ENCODE measurements at places on chromosomes 16 and 17.

GRCh38 chr17:6163612-6164333 is 93.6 kb downstream of the WSCD1 start:
- no peak for DNase-seq

GRCh38 chr16:521381-522210 is 5.9 kb upstream of the CAPN15 start:
- DNase-seq: no peak

DNA sequence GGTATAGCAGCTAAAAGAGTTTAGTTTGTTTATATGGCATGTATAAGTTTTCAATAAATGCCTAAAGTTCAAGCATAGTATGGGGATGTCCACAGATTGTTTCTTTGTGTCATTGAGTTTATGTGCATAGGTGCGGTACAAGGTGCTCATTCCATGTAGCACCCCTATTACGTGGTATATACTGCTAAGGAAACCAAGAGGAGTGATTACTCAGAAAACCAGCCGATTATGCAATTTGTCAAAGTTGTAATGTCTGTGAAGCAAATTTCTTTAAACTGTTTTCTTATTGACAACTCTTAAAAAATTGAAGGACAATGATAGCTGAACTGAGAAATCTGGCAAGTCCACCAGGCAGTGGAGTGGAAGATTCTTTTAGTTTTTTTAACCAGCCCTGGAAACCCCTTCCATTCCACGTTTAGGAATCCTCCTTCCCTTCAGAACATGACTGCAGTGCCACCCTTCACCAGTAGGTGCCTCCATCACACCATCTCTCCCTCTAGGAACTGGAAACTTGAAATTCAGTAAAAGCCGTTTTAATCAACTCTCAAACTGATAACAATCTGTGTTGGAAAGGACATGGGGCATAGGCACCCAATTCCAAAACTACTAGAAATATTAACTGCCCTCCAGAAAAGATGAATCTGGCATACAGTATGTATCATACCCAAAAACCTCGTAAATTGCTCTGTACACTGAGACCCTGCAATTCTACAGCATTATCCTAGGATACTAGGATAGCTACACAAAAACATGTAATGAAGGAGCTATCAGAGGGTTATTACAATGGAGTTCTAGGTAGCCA is 43.5 kb downstream of the REXO5 start:
- no peak for DNase-seq

- no peak for DNase-seq
These were observed 52.1 kb downstream of the KLHDC4 start for GRCh38 chr16:87713451-87714229.

DNA sequence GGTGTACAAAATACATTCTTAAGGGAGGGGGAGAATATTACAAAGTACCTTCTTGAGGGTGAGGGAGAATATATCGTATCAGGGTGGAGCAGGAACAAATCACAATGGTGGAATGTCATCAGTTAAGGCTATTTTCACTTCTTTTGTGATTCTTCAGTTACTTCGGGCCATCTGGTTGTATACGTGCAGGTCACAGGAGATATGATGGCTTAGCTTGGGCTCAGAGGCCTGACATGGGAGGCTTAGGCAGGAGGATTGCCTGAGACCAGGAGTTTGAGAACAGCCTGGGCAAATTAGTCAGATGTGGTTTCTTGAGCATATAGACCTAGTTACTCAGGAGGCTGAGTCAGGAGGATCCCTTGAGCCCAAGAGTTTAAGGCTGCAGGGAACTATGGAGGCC is 13.1 kb downstream of the ODAD4 start:
- no peak for DNase-seq

DNA sequence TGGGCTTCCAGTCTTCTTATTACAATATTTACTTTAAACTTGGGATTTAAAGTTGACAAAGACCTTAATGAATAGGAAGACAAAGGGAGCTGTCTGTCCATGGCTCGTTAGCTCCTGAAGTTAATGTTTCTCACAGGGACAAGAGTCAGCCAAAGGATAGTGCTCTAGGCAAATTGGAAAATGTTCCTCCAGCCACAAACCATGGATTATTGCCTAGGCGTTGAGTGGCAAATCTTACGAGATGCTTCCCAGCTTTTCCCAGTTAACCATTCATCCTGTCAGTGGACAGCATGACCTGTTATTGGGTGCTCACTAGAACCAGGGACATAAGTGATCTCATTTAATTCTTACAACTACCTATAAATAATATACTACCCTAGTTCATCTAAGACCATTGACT is 3.6 kb downstream of the TEX2 start:
- no peak for DNase-seq

DNA sequence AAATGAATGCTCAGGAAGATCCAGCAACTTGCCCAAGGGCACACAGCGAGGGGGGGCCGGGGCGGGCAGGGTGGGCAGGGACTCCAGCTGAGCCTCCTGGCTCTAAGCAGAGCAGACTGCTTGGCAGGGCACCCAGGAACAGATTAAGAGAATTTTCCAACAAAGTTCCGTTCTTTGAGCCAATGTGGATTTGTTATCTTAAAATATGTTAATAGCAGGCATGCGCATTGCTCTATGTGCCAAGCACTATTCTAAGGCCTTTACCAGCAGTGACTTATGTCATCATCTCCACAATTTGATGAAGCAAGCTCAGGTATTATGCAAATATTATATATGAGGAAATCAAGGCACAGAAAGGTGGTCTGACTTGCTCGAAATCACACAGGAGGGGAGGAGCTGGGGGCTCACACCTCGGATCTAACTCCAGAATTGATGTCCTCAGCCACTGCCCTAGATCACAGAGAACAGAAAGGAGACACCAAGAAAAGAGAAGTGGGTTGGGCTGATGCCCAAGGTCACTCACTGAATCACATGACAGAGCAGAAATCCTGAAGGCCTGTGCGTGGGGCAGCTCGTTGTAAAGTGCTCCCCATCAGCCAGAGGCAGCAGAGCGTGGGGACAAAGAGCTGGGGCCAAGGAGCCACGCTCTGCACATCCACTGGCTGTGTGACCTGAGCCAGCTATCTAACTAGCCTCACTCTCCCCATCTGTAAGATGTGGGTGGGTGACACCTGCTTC is 23.2 kb upstream of the MEAK7 start:
- peak; percentile 22 for DNase-seq

GRCh38 chr16:83797013-83797412 is 10.8 kb upstream of the HSBP1 start:
- no peak for DNase-seq

DNA sequence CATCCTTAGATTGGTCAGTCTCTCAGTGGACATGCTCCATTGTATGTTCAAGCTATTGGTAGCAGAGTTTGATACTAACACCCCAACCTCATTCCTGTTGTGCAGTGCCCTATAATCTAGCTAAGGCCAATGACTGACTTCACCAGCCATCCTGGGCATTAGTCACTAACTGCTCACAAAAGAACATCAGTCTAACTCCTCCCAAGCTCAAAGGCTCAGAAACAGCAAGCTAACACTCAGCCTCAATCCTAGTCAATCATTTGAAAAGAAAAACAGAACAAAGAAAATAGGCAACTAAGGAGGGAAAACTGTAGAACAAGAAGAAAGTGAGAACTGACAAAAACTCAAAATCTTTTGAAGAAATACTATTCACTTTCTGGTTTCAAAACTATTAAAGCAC is 199.1 kb upstream of the C17orf78 start:
- no peak for DNase-seq

DNA sequence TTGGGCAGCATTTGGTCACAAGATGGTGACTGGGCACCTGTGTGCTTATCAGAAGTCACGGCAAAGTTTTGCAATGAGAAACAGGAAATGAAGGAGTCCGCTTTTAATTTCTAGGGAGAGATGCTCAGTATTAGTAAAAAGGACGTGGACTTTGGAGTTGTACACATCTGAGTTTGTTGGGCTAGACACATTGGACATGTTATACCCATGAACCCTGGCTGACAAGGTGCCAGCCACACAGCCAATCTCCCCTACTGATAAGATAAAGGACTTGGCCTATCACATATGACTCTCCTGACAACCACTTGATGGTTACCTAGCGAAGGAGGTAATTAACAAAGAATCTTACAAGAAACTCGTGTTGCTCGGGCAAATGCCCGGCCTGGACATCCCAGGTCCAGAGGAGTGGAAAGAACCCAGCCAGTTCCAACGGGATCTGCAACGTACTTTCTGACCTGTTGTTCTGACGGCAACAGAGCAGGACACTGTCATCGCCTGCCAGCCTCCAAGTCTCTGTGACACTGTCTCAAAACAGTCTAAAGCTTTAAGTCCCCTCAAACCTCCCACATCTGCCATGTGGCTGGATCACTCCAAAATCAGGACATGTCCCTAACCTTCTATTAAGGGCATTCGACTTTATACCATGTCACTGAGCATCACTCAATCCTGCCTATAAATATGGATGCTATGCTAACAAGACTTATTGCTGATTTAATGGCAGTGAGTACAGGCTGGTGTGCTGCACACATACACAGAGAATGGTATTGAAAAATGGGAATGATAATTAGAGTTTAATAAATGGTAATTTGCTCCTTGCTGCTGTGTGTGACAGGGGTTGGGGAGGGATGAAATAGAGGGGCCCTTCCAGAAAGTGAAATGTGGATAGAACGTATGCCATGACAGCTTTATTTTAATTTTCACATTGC is 47.6 kb upstream of the LYRM9 start:
- DNase-seq: no peak

- no peak for DNase-seq
These were observed 16.3 kb upstream of the RNF222 start for GRCh38 chr17:8413938-8414337.

- DNase-seq: no peak
These were observed 63.2 kb upstream of the MARCHF10 start for GRCh38 chr17:62871291-62871690.

DNA sequence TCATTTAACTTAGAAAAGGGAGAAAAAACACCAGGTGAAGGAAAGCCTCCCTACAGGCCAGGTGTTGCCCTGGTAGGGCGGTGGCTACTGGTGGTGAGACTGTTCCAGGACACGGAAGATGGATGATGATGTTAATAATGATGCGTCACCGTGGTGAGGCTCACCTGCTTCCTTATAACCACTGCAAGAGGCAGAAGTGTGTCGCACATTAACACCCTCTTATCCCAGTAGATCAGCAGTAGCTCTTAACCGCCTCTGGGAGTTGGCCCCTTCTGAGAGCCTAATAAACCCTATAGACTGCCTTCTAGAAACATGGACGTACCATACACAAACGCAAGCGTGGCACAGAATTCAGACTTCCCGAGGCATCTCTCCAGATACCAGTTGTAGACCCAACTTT is 7.8 kb downstream of the BFAR start:
- DNase-seq: no peak

DNA sequence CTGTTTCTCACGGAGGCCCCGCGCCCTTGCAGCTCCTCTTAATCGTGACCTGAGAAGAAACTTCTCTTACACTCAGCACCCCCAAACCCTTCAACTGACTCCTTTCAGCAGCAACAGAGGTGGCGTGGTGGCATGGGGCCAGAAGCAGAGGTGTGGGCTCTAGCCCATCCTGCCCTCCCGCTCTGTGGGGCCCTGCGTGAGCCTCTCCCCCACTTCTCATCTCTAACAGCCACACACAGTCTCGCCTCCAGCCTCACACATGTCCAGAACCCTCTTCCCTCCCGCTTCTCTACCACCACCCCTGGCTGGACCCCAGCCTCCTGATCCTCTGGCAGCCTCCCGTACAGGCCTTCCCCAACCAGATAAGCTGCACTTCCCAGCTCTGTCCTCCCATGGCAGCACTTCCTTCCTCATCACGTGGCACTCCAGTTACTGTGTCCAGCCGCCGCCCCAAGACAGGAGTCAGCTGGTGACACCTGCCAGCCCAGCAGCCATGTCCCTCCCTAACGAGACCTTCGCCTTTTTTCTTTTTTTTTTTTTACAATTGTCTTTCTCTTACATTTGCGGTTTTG is 30.5 kb downstream of the NSMCE1 start:
- no peak for DNase-seq

GRCh38 chr17:33873201-33873617 is 381.9 kb upstream of the CCL2 start:
- DNase-seq: no peak

- DNase-seq: no peak
These were observed 147.0 kb downstream of the SHISA6 start for GRCh38 chr17:11388054-11388453.

- DNase-seq: no peak
These were observed 3.1 kb downstream of the GAA start for GRCh38 chr17:80104321-80104955.

DNA sequence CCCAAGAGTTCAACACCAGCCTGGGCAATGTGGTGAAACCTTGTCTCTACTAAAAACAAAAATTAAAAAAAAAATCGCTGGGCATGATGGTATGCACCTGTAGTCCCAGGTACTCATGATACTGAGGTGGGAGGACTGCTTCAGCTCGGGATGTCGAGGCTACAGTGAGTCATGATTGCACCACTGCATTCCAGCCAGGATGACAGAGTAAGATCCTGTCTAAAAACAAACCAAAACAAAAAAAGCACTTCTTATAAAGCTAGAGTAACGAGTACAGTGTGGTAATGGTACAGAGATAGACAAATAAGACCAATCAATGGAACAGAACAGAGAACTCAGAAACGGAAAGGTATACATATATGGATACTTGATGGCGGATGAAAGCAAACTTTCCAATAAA is 4.4 kb downstream of the NSMCE1 start:
- no peak for DNase-seq

DNA sequence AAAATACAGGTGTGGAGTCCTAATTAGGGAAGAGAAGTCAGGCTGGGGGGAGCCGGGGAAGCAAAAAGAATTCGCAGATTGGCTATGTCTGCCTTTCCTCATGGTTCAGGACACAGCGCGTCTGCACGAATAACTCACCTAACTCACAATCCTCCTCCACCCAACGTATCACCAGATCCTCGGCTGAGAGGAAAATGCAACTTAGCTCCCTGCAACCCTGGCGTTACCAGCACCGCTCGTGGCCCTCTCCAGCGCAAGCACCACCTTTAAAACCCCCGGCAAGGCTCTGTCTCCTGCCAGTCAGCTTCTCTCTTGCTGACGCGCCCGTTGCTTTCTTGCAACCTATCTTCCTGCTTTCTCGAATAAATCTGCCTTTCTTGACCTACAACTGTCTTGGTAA is 49.8 kb upstream of the METRNL start:
- no peak for DNase-seq

DNA sequence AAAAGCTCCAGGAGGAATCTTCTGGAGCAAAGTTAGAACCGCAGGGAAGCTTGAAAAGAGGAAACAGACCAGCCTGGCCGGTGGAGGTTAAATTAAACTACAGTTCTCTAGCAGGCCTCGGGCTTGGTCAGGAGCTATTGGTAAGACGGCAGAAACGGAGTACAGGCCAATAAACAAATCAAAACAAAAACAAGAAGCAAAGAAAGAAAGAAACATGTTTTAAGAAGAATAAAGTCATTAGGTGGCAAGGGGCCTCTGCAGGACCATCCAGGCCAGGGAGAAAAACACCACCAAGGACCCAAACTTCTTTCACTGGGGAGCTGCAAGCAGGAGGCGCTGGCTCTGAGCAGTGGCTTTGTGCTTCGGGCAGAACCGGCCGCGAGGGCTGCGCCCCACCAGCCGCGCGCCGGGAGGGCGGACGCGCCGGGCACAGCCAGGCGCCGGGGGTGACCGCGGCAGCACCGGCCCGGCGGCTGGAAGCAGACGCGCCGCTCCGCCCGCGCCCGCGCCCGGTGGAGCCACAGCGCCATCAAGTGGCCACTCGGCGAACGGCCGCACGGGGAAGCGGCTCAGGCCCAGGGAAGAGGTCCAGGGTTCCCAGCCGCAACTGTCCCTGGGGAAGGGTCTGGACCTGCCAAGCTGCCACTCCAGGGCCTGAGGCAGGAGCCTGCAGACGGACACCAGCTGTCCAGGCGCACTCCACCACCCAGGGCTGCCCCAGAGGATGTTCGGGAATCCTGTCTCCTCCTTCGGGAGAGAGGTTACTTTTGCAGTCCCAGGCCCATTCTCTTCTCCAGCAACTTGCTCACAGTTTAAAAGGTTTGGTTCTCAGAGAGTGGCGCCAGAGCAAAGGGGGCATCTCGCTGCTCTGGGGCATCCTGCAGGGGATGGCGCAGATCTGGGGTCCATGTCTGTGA is 419.4 kb downstream of the SOX9 start:
- DNase-seq: peak; percentile 40

Data from AG09319 (cell line).